Muscle of arm (tissue), 14 donors: ENCODE measurements at places on chromosomes 6 and 20. TPM values are rescaled to one million over a fixed set of nuclear protein-coding genes. Genes with fewer than 3 reads are reported as not detected.

IL17F gene
- not detected for polyA plus RNA-seq

- no peak for DNase-seq
These were observed 31.8 kb upstream of the HBS1L start for GRCh38 chr6:135086414-135086764.

DNA sequence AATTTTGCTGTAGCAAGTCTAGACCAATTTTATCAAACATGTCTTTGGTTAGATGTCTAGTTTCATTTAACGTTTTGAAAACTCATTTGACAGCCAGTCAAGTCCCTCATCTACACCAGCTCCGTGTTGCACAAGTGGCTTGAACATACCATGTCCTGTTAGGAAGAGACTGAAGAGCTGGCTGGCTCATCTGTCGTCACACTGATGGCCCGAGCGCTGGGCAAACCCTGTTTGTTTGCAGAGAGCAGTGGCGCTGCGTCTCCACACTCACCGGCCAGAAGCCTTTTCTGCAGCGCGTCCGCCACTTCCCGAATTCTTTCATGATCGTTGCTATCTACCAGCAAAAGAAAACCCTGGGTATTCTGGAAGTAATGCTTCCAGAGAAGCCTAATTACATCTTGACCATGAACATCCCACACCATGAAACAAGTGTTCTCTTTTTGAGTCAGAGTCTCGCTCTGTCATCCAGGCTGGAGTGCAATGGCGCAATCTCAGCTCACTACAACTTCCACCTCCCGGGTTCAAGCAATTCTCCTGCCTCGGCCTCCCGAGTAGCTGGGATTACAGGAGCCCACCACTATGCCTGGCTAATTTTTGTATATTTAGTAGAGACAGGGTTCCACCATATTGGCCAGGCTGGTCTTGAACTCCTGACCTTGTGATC lies 10.7 kb upstream of the TCFL5 start:
- DNase-seq: no peak

GRCh38 chr20:55977690-55978459 lies 27.4 kb downstream of the CBLN4 start:
- peak; percentile 16 for DNase-seq

DNA sequence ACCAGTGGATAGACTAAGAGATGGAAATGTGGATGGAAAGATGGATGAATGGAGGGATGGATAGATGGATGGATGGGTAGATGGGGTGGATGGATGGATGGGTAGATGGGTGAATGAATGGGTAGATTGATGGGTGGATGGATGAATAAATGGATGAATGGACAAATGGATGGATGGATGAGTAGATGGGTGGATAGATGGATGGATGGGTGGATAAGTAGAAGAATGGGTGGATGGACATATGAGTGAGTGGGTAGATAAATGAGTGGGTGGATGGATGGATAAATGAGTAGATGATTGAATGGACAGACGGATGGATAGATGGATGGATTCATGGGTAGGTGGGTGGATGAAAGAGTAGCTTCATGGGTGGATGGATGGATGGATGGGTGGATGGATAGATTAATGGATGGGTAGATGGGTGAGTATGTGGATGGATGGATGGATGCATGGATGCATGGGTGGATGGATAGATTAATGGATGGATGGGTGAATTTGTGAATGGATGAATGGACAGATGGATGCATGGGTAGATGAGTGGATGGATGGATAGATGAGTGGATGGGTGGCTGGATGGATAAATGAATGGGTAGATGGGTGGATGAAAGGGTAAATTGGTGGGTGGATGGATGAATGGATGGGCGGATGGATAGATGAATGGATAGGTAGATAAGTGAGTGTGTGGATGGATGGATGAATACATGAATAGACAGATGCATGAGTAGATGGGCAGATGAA lies 29.5 kb upstream of the KCNB1 start:
- DNase-seq: no peak

CCDC170 gene
- 1.6 TPM for polyA plus RNA-seq

DNA sequence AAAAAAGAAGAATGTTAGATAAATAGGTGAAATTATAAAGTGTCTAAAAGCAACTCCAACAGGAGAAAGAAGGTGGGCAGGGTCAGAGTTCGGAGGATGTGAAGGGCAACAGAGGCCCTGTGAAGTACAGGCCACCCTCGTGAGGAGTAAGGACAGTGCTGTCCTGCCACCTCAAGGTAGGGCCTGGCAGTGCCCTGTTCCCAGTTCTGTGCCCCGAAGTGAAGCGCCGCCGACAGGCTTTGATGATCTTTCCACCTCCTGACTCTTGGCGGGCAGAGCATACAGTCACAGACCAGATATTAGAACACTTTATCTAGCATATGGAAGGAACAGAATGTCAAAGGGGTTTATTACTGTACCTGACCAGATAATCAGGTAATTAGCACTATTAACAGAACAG lies 75.8 kb downstream of the GJA10 start:
- no peak for DNase-seq

- DNase-seq: no peak
These were observed 24.4 kb downstream of the TBC1D32 start for GRCh38 chr6:121309768-121310469.

DNA sequence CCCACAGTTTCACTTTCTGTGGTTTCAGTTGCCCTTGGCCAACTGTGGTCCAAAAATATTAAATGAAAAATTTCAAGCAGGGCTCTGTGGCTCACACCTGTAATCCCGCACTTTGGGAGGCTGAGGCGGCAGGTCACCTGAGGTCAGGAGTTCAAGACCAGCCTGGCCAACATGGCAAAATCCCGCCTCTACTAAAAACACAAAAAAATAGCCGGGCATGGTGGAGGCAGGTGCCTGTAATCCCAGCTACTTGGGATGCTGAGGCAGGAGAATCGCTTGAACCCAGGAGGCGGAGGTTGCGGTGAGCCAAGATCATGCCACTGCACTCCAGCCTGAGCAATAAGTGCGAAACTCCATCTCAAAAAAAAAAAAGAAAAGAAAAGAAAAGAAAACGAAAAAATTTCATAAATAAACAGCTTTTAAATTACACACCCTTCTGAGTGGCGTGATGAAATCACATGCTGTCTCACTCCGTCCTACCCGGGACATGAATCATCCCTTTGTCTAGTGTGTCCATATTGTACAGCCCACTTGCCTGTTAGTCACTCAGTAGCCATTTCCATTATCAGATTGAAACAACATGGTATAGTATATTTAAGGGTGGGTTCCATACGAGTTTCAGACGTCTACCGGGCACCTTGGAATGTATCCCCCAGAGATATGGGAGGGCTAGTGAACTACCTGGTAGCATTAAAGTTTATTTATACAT lies 11.7 kb downstream of the PTPRK start:
- no peak for DNase-seq

GRCh38 chr6:16305246-16305725 lies 66.9 kb downstream of the GMPR start:
- DNase-seq: no peak

- DNase-seq: no peak
These were observed 21.1 kb downstream of the HLA-DRB1 start for GRCh38 chr6:32568561-32568960.

- DNase-seq: no peak
These were observed 341.2 kb downstream of the SAMD5 start for GRCh38 chr6:147849401-147850330.

DNA sequence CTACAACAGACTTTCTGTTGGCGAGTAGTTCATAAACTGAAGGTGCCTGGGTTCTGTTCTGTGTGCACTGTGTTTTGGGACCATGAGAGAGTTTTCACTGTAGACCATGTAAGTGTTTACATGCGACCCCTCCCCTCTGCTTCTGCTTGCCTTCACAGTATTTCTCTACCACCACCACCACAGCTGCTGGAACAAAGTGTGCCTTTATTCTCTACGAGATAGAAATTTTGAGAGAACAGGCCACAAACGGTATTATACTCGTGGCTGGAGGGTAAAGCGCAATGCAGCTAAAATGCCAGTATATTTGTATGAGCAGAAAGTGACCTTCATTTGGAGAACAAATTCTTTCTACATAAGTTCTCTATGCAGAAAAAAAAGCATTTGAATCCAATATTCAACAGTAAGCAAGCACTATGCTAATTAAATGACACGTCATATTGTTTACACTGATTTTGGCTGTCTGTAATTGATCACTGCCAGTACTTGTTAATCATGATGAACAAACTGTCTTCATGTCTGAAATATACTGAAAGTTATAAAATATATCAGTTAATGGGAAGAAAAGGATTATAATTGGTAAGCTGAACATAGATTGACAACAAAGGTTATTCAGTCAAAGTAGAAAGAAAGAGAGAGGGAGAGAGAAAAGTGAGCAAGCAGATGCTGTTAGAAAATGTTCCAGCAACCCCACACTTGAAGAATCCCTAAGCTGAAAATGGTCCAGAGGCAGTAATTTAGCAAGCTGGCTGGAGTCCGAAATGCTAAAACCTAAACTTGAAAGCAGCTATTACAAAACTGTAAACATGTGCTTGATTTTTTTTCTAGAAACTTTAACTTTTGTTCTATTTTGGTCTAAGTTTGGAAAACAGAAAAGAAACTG lies 8.8 kb downstream of the CLDN20 start:
- peak; percentile 59 for DNase-seq

GRCh38 chr6:33249732-33250630 lies 21.7 kb downstream of the VPS52 start:
- DNase-seq: no peak

PARD6B gene
- polyA plus RNA-seq: 4.4 TPM

- DNase-seq: no peak
These were observed 350.8 kb downstream of the RNGTT start for GRCh38 chr6:88612631-88613030.

MYCT1 gene
- polyA plus RNA-seq: 22.8 TPM

DNA sequence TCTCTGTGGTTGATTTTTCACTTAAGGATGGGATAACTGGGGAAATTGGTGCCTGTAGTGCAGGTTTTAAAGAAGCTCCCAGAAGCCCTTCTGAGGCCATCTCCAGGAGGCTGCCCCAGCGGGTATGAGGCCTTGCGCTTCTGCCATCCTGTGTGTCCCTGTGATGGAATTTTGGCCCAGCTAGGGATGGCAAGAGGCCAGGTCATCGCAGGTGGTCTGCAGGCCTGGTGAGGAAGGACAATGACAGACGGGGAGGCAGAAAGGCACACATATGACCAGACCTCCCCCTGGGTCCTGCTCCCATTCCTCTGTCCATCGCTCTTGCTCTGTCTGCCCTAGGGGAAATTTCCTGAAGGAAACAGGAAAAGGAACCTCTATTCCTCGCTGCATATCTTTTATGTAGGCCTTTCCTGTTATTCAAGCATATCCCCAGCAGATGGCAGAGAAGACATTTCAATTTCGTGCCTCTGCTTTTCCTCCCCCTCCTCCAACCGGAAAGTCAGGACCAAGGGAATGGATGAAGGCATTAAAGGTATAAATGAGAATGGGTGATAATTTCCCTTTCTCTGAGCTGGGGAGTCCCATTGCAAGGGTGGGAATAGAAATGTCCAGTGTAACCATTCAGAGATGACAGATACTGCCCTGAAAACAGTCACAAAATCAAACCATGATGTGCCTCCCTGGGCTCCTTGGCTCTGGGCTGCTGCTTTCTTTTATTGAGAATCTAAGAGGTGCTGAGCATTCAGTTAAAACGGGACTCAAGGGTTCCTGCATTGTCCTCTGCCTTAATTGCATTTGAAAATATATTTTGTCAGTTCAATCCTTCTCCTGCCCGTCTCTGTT lies 17.6 kb upstream of the HLA-F start:
- peak; percentile 52 for DNase-seq

SEMG1 gene
- polyA plus RNA-seq: not detected

DNA sequence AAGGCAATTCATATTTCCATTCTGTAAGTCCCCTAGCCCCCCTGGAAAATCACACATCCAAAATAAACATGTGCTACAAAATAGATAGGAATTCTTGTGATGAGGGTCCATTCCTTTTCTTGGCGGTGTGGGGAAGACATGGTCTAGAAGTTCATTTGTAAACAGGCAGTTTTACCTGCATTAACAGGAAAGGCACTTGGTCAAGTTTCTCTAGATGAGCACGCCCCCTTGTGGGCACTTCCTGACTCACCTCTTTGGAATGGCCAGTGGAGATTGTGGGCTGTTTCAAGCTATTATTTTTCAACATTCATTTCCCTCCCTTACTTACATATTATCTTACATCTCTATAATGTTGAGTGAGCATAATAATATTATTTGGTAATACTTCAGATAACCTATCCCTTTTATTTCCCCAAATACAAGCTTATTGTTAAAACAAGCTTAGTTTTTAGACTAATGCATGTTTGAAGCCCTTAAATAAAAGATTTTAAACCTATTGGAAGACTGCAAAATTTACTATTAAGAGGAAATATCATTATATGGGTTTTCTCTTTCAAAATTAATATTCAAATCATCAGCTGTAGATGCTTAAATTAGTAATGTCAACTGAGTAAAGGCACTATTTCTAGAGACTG lies 92.1 kb downstream of the TASP1 start:
- DNase-seq: peak; percentile 51

DNA sequence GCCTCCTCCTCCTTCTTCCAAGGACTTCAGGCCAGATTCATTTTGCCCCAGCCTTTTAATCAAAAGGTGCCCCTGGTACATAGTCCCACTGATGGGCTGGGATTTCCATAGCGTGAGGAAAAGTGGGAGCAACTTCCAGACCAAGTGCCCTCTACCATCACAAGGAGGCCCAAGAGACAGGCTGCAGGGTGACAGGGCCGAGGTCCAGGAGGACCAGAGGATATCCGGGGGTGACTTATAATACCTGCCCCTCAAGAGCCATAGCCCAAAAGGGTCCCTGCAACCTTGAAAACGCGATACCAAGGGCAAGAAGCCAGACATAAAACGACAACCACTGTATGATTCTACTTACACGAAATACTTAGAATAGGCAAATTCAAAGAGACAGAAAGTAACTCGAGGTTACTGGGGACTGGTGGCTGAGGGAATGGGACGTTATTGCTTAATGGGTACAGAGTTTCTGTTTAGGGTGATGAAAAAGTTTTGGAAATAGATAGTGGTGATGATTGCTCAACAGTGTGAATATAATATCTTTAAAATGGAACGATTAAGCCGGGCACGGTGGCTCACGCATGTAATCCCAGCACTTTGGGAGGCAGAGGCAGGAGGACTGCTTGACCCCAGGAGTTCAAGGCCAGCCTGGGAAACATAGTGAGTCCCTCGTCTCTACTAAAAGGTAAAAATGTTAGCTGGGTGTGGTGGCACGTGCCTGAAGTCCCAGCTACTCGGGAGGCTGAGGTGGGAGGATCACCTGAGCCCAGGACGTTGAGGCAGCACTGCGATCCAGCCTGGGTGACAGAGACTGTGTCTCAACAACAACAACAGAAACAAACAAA lies 71.9 kb downstream of the NOL4L start:
- no peak for DNase-seq

PRR18 gene
- 1.1 TPM for polyA plus RNA-seq

- DNase-seq: no peak
These were observed 30.8 kb upstream of the COL21A1 start for GRCh38 chr6:56278171-56278591.

- DNase-seq: no peak
These were observed 257.6 kb downstream of the NRN1 start for GRCh38 chr6:5749016-5749650.

GRCh38 chr6:53032849-53033248 lies 32.4 kb upstream of the FBXO9 start:
- DNase-seq: peak; percentile 50

GRCh38 chr20:24963672-24964505 lies 14.8 kb downstream of the CST7 start:
- no peak for DNase-seq

GRCh38 chr20:59242714-59243626 lies 57.4 kb upstream of the EDN3 start:
- no peak for DNase-seq

- no peak for DNase-seq
These were observed 839.5 kb upstream of the FLRT3 start for GRCh38 chr20:15176929-15177328.

SLC22A3 gene
- polyA plus RNA-seq: 11.5 TPM
